Effector memory CD4-positive, alpha-beta T cell (primary cell): ENCODE measurements at places on chromosomes 16 and 17.

GRCh38 chr17:4579678-4580077 is 4.7 kb upstream of the SMTNL2 start:
- DNase-seq = no peak
- no peaks in the 10 kb centered on the region for H3K36me3 ChIP-seq
- no peak overlapping the region for H3K4me3 ChIP-seq
- peaks cover 5% of the 10 kb centered on the region for H3K4me1 ChIP-seq
- no peak overlapping the region for H3K27ac ChIP-seq

DNA sequence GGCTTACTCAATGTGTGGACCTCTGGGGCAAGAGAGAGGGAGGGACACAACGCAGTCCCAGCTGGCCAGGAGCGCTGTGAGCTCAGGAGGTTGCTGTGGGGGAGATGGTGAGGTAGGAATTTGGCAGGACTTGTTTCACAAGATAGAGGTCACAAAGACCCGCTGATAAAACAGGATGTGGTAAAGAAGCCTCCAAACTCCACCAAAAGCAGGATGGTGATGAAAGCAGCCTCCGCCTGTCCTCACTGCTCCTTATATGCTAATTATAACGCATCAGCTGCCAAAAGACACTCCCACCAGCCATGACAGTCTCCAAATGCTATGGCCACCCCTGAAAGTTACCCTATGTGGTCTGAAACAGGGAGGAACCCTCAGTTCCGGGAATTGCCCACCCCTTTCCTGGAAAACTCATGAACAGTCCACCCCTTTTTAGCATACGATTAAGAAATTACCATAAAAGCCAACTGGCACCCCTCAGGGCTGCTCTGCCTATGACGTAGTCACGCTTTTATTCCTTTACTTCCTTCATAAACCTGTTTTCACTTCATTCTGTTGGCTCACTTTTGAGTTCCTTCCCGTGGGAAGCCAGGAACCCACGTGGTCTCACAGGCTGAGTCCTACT is 5.3 kb upstream of the EIF4A3 start:
- peaks cover 10% of the 10 kb centered on the region for H3K4me1 ChIP-seq
- no peak overlapping the region for H3K27ac ChIP-seq
- no peaks in the 10 kb centered on the region for H3K27me3 ChIP-seq
- no peak overlapping the region for H3K4me3 ChIP-seq
- no peaks in the 10 kb centered on the region for H3K36me3 ChIP-seq
- DNase-seq = no peak

- no peaks in the 10 kb centered on the region for H3K36me3 ChIP-seq
- H3K27ac ChIP-seq = no peak overlapping the region
- peaks cover 48% of the 10 kb centered on the region for H3K4me1 ChIP-seq
- H3K27me3 ChIP-seq = no peaks in the 10 kb centered on the region
- no peak for DNase-seq
- H3K4me3 ChIP-seq = no peak overlapping the region
These were observed 28.5 kb upstream of the KDM8 start for GRCh38 chr16:27174798-27175197.

DNA sequence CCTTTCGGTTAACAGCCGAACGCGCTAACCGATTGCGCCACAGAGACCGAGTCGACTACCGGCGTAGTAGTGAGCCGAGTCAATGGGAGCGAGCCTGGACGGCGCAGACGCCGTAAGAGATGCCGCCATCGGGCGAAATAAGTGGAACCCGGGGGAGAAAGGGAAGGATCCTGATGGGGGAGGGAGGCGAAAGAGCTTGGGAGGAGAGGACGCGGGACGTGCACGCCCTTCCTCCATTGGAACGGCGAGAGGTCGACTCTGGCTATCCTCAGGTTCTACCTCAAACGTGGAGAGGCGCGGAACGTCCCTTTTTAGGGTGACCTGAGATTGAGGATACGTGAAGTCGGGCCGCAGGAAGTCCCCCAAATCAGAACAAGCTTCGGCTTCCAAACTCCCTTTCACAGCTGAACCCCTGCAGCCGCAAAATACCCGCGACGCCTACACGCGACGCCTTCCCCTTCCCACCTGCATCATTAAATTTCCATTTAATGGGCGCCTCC is 683 bp upstream of the PSMB3 start:
- H3K27ac ChIP-seq = peak overlapping the region; percentile 86
- peaks cover 32% of the 10 kb centered on the region for H3K27me3 ChIP-seq
- peak overlapping the region; percentile 99 for H3K4me3 ChIP-seq
- peaks cover 11% of the 10 kb centered on the region for H3K36me3 ChIP-seq
- peaks cover 54% of the 10 kb centered on the region for H3K4me1 ChIP-seq

DNA sequence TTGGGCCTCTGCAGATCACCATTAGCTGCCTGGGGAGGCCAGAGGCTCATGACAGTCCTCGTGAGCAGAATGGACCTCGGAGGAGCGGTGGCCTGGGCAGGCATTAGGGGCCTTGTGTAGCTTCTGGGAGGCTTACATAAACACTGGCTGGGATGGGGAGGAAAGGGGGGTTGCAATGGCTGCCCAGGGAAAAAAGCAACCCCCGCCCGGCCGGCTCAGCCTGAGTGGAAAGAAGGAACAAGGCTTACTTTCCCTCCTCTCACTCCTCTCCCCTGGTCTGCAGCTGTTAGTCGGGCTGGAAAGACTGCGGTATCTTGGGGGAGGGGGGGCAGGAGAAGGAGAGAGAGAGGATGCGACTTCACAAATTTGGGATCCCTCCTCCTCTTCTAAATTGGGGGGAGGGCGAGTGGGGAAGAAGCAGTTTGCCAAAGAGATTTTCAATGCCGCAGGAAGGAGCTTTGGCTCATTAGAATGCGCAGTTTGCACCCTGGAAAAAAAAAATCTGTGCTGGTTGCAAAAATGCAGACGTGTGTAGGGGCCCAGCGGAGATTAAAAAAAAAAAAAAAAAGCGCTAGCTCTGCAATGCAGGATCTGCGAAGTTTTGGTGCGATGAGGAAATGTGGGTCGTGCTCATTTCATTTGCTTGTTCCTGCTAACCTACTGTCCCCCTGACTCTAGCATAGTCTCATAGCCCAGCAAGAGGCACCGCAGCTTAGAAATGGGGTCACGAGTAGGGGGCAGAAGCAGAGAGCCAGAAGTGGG is 6.6 kb upstream of the NR1D1 start:
- peaks cover 94% of the 10 kb centered on the region for H3K4me1 ChIP-seq
- H3K4me3 ChIP-seq = peak overlapping the region; percentile 3
- no peaks in the 10 kb centered on the region for H3K27me3 ChIP-seq
- peak overlapping the region; percentile 91 for H3K27ac ChIP-seq
- no peaks in the 10 kb centered on the region for H3K36me3 ChIP-seq

DNA sequence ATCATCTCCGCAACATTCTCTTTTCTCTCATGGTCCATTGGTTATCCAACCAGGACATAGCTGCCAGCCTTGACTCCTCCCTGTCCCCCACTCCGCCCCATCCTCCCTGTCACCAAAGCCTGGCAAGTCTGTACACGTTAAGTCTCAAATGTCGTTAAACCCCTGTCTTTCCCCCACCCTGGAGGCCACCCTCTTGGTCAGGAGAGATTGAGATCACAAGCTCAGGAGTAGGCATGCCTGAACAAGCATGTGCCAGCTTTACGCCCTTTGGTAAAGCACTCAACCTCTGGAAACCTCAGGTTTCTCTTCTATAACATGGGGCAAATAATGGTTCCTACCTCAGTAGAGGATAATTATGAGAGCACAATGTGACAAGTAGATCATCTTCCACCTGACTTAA is 38.1 kb upstream of the CCL1 start:
- no peaks in the 10 kb centered on the region for H3K36me3 ChIP-seq
- no peaks in the 10 kb centered on the region for H3K27me3 ChIP-seq
- no peak for DNase-seq
- no peaks in the 10 kb centered on the region for H3K4me1 ChIP-seq

GRCh38 chr16:62661435-62661834 is 625.2 kb upstream of the CDH8 start:
- no peaks in the 10 kb centered on the region for H3K27me3 ChIP-seq
- no peak overlapping the region for H3K4me3 ChIP-seq
- H3K4me1 ChIP-seq = no peaks in the 10 kb centered on the region
- no peaks in the 10 kb centered on the region for H3K36me3 ChIP-seq
- no peak for DNase-seq

DNA sequence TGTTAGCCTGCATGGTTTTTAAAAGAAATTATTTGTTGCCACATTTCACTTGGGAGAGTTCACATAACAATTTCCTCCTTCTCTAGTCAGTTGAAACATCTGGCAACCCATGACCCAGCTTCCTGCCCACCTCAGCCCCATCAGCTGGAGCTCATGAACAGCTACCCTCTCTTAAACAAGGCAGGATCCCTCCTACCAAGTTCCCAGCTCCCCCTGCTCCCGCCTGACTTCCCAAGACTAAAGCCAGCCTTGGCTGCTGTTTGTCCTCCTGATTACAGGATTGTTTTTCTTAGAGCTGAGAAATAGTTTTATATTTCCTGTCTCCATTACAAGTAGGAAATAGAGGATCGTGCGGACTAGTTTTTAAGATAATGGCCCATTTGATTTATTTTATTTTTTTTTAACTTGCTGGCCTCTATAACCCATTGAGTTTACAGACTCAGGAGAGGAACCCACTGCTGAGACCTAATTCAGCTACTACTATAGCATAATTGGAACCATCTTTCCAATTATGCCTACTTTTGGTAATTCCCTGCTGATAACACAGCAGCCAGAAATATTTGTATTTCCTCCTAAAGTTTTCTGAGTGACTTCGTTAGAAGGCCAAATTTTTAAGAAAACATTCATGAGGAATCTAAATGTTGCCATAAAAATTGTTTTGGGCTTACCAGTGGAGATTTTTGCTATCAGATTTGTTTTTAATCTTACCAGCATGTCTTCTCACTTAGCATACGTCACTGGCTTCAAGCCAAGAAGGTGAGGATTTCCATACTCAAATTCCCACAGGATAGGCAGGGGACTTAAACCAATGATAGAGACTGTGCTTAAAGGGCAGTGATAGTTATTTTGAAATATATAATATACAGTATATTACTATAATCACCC is 90.0 kb downstream of the ELAC2 start:
- DNase-seq = no peak
- no peaks in the 10 kb centered on the region for H3K36me3 ChIP-seq
- no peak overlapping the region for H3K4me3 ChIP-seq

GRCh38 chr17:55368706-55369105 is 52.9 kb downstream of the MMD start:
- no peaks in the 10 kb centered on the region for H3K36me3 ChIP-seq
- no peak for DNase-seq
- H3K27me3 ChIP-seq = no peaks in the 10 kb centered on the region
- no peak overlapping the region for H3K27ac ChIP-seq

DNA sequence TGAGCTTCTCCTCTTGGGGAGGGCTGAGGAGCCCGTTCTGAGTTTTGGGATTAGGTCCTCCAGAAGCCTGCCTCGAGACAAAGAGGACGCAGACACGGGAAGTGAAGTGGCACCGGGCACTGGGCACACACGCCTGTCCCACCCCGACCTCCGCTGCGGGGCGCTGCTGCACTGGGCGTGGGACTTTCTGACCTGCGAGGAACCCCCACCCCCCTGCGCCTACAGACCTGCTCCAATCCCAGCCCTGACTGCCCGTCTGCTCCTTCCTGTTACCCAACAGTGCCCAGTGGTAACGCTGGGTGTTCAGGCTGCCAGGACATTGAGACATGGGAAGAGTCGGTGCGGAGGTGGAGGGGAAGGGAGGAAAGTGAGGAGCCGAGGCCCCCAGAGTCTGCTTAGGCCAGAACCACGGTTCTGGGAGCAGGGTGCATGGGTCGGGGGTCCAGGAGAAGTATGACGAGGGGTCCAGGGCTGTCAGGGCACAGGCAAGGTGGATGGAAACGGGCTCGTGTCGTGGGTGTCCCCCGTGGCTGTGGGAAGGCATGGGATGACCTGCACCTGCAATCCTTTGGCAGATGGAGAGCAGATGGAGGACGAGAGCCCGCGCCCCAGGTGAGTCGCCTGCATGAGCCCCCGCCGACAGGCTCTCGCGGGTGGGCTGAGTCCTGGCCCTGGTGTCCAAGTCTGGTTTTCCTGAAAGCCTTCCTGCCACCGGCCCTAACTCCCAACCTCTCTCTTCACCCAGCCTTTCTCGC is 112.0 kb upstream of the CREBBP start:
- no peak for DNase-seq
- H3K4me1 ChIP-seq = no peaks in the 10 kb centered on the region
- no peak overlapping the region for H3K4me3 ChIP-seq
- H3K36me3 ChIP-seq = peaks cover 3% of the 10 kb centered on the region
- H3K27ac ChIP-seq = no peak overlapping the region

- no peaks in the 10 kb centered on the region for H3K27me3 ChIP-seq
- H3K27ac ChIP-seq = no peak overlapping the region
- H3K4me1 ChIP-seq = no peaks in the 10 kb centered on the region
- H3K4me3 ChIP-seq = no peak overlapping the region
- H3K36me3 ChIP-seq = no peaks in the 10 kb centered on the region
These were observed 146.4 kb downstream of the PCTP start for GRCh38 chr17:55897301-55897700.

DNA sequence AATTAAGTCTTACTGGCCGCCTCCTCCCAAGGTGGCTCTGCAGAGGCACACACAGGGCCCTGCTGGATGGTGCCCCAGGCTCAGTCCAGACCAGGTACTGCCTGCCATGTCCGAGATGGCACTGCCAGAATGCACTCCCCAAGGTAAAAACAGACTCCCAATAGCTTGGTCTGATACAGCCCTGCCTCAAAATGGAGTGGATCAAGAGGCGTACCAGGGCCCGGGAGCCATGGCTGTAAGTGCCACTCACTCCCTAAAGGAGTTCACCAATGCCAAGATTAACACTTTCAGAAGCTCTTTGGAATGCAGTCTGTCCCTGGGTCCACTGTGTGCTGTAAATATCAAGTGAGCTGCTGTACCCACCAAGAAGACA is 576 bp upstream of the MYO18A start:
- H3K4me1 ChIP-seq = peaks cover 7% of the 10 kb centered on the region
- peak overlapping the region; percentile 23 for H3K4me3 ChIP-seq
- H3K36me3 ChIP-seq = no peaks in the 10 kb centered on the region
- no peaks in the 10 kb centered on the region for H3K27me3 ChIP-seq
- no peak overlapping the region for H3K27ac ChIP-seq
- no peak for DNase-seq

DNA sequence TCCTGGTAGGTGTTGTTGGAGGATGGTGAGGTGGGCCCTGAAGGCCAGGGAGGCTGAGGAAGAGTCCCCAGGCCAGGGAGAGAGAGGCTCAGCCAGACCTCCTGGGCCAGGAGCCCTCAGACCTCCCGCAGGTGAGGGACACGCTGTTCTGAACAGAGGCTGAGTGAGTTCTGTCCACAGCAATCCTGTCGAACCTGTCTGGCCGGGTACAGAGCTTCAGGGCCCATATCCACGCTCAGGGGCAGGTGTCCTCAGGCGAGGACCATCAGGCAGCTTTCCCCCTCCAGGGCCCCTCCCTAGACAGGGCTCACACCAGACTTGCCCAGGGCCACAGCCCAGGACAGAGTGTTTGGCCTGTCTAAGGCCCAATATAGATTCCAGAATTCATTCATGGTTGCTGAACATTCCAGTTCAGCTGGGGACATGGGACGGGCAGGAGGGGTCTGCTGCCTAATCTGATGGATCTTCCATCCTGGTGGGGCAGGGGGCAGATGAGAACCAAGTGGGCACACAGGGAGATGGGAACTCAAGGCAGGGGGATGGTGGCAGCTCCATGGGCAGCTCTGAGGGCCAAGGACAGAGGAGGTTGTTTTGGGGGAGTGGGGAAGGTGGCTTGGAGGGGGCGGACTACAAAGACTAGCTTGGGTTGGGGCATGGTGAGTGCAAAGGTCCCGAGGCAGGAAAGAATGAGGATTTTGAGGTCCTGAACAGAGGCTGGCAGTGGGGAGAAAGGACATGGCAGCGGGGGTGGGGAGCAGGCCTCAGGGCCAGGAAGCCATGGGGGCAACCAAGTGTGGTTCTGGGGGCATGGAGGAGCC is 23.4 kb upstream of the MPRIP start:
- H3K36me3 ChIP-seq = no peaks in the 10 kb centered on the region
- no peak for DNase-seq
- H3K4me3 ChIP-seq = no peak overlapping the region
- no peaks in the 10 kb centered on the region for H3K27me3 ChIP-seq
